ENCODE measurements at places on chromosomes 12 and 14. TPM values are rescaled to one million over a fixed set of nuclear protein-coding genes. Genes with fewer than 3 reads are reported as not detected.

- no peak overlapping the region for H3K4me3 ChIP-seq
- no peak for DNase-seq
- H3K36me3 ChIP-seq: peaks cover 2% of the 10 kb centered on the region
- H3K4me1 ChIP-seq: no peaks in the 10 kb centered on the region
- H3K27ac ChIP-seq: no peak overlapping the region
Observed at GRCh38 chr12:57761391-57761998, 5.4 kb downstream of the CYP27B1 start.

- peak; percentile 64 for DNase-seq
- no peaks in the 10 kb centered on the region for H3K4me1 ChIP-seq
- no peaks in the 10 kb centered on the region for H3K36me3 ChIP-seq
Observed at GRCh38 chr14:65156568-65157366, 54.5 kb upstream of the MAX start.

- DNase-seq: no peak
- no peaks in the 10 kb centered on the region for H3K36me3 ChIP-seq
- no peaks in the 10 kb centered on the region for H3K27me3 ChIP-seq
- H3K27ac ChIP-seq: no peak overlapping the region
Observed at GRCh38 chr12:46692606-46693005, 133.2 kb downstream of the SLC38A4 start.

- no peaks in the 10 kb centered on the region for H3K4me1 ChIP-seq
- H3K36me3 ChIP-seq: no peaks in the 10 kb centered on the region
- H3K27me3 ChIP-seq: no peaks in the 10 kb centered on the region
- no peak for DNase-seq
Observed at GRCh38 chr12:21350975-21351374, 16.3 kb upstream of the SLCO1A2 start.

DNA sequence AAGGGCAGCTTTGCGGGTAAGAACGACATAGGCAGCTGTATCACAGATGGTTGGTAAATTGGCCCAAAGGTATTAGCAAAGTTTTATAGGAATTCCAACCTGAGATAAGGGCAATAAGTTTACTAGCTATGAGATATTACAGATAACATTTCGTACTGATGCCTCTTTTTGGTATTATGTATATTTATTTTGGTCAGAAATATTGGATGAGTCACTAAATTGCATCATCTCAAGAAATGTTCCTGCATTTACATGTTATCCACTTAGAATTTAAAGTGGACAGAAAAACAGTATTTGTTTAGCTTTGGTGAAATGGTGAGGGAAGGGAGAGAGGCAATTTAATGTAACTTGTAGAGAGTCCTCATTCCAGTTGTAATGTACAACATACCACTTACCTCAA, 65.1 kb upstream of the PZP start:
- no peaks in the 10 kb centered on the region for H3K36me3 ChIP-seq
- no peak overlapping the region for H3K4me3 ChIP-seq
- peaks cover 5% of the 10 kb centered on the region for H3K27me3 ChIP-seq
- H3K4me1 ChIP-seq: no peaks in the 10 kb centered on the region
- no peak for DNase-seq

GRCh38 chr12:22899184-22899583, 274.2 kb downstream of the ETNK1 start:
- H3K27ac ChIP-seq: no peak overlapping the region
- DNase-seq: no peak
- no peak overlapping the region for H3K4me3 ChIP-seq
- no peaks in the 10 kb centered on the region for H3K4me1 ChIP-seq
- no peaks in the 10 kb centered on the region for H3K36me3 ChIP-seq
- no peaks in the 10 kb centered on the region for H3K27me3 ChIP-seq

Gene MYL2
- 0.99 TPM for total RNA-seq

DNA sequence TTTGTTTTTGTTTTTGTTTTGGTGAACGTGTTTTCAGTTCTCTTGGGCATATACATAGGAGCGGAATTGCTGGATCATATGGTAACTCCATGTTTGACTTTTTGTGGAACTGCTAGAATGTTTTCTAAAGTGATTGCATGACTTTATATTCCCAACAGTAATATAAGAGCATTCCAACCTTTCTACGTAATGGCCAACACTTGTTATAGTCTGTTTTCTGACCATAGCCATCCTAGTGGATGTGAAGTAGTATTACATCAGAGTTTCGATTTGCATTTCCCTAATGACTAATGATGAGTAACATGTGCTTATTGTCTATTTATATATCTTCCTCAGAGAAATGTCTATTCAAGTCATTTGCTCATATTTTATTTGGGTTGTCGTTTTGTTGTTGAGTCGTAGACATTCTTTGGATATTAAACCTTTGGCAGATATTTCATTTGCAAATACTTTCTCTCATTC, 268.7 kb downstream of the AEBP2 start:
- no peak overlapping the region for H3K27ac ChIP-seq
- no peaks in the 10 kb centered on the region for H3K36me3 ChIP-seq
- no peak overlapping the region for H3K4me3 ChIP-seq
- H3K27me3 ChIP-seq: no peaks in the 10 kb centered on the region
- no peak for DNase-seq

GRCh38 chr14:104445832-104446381, 133.7 kb upstream of the C14orf180 start:
- H3K27me3 ChIP-seq: peaks cover 2% of the 10 kb centered on the region

- no peak for DNase-seq
- H3K36me3 ChIP-seq: no peaks in the 10 kb centered on the region
- H3K27ac ChIP-seq: no peak overlapping the region
- no peak overlapping the region for H3K4me3 ChIP-seq
- no peaks in the 10 kb centered on the region for H3K4me1 ChIP-seq
Observed at GRCh38 chr12:88300931-88301330, 158.8 kb downstream of the TMTC3 start.

DNA sequence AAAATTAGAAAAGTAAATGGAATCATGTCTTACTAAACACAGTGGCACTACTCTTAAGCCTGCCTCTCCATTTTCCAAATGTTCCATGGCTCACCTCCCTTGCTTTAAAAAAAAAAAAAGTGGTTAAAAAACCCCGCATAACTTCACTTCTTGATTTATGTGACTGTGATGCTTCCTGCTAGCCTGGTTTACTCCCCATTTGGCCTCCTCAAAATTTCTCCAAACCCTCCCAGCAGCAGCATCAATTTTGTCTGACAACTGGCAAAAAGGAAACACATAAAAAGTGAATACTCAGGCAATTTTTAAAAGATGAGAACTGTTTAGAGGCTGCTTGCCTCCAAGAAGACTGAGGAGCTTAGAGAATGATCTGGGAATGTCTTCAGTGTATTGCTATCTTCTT, 17.8 kb upstream of the EGLN3 start:
- H3K4me3 ChIP-seq: no peak overlapping the region
- no peaks in the 10 kb centered on the region for H3K27me3 ChIP-seq
- H3K27ac ChIP-seq: no peak overlapping the region
- DNase-seq: no peak
- H3K4me1 ChIP-seq: no peaks in the 10 kb centered on the region

- peaks cover 2% of the 10 kb centered on the region for H3K4me1 ChIP-seq
- H3K36me3 ChIP-seq: no peaks in the 10 kb centered on the region
- H3K4me3 ChIP-seq: peak overlapping the region; percentile 68
- DNase-seq: peak; percentile 62
Observed at GRCh38 chr12:101697930-101698799, 725 bp downstream of the CHPT1 start.

DNA sequence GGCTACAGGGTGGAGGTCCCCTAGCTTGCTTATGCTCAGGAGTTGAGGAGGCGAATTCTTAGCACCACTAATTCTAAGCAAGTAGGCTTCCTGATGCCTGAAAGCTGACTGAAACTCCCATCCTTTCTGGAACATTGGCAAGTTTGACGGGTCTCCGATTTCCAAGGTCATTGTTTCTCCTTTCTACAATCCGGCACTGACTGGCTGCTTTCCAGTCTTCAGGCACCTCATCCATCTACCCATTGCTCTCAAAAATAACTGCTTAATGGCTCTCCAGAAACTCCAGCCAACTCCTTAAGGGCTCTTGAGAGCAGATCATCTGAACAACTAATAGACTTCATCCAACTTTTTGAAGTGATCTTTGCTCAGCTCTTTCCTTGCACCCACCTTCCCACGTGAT, 13.3 kb downstream of the REM2 start:
- H3K27me3 ChIP-seq: no peaks in the 10 kb centered on the region
- no peak for DNase-seq
- H3K4me3 ChIP-seq: no peak overlapping the region
- no peaks in the 10 kb centered on the region for H3K4me1 ChIP-seq
- peaks cover 2% of the 10 kb centered on the region for H3K36me3 ChIP-seq

- H3K36me3 ChIP-seq: no peaks in the 10 kb centered on the region
- H3K27me3 ChIP-seq: no peaks in the 10 kb centered on the region
- DNase-seq: no peak
- H3K4me3 ChIP-seq: no peak overlapping the region
- H3K27ac ChIP-seq: no peak overlapping the region
- H3K4me1 ChIP-seq: no peaks in the 10 kb centered on the region
Observed at GRCh38 chr14:60510951-60511599, 2.1 kb downstream of the SIX6 start.

DNA sequence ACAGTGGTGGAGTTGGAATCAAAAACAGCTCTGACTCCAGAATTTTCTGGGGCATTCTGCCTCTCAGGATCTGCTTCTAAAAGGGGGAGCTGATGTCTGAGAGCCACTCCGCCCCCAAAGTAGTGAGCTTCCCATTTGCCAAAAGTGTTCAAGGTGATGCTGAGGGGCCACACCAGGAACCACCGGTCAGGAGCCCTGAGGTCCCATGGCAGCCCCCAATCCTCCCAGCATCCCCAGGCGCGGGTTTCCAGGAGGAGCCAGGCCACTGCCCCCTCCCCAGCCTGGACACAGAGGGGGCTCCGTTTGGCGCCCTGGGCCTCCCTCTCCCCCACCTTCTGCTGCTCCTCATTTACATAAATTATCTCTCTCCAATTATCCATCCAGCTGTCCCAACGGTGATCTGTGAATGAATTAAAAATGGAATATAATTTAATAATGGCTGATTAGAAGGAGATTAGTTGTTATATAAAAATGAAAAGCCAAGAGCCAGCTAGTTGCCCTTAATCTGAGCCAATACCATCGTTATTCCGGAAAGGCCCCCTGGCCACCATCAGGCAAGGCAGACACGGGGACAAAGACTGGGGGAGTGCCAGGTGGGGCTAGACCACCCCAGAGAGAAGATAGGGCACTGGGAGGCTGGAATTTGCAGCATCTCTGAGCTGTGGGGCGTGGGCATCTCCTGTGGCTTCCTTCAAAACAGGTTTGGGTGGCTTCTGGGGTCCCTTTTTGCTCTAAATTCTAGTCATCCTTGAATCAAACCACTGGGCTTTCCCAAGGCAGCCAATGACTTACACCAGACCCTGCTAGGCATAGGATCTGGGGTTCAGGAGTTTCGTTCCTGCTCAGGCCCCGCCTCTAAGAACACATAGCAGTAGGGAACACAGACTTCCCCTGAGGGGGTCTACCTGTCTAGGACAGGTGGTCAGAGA, 19.7 kb upstream of the VSX2 start:
- H3K4me3 ChIP-seq: no peak overlapping the region
- no peaks in the 10 kb centered on the region for H3K4me1 ChIP-seq
- no peak for DNase-seq
- no peak overlapping the region for H3K27ac ChIP-seq
- H3K36me3 ChIP-seq: no peaks in the 10 kb centered on the region

DNA sequence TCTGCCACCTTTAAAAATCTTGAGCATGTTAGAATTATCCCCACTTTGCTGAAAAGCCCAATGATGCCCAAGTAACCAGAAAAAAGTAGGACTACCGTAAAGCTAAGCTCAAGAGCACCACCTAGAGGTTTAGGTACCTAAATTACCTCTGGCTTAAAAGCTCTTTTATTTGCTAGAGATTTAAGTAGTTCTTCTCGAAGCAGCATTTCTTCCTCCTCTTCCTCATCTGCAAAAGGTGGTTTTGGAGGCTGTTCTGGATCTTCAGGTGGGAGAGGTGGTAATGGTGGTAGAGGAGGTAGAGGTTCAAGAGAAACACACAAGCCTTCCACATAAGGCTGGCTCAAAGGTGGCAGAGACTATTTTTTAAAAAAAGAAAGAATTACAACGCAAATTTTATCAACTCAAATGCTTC, 26.9 kb downstream of the ZFC3H1 start:
- no peak overlapping the region for H3K4me3 ChIP-seq
- H3K4me1 ChIP-seq: no peaks in the 10 kb centered on the region
- no peaks in the 10 kb centered on the region for H3K27me3 ChIP-seq

Gene SPIC
- total RNA-seq: 0.33 TPM

DNA sequence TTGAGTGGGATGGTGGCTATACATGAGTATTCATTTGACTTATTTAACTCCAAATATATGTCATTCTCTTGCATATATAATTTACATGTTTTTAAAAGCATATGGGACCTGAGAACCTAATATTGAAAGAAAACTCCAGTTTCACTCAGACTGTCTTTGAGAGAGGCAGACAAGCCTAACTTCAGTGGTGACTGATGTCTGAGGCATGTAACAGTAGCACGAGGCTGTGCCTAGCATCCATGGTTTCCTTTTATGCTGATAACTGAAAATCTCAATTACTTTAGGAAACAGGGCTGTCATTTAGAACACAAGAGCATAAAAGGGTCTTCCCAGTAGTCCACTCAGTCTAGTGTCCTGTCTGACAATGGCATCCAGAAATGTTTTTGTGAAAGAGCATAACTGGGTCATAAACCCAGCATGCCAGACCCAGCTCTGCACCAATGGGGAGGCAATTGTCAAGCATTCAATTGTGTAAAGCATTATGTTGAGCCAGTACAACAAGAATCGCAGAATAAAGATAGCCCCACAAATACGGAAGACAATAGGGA, 24.3 kb downstream of the MAPK1IP1L start:
- H3K4me3 ChIP-seq: no peak overlapping the region
- peaks cover 5% of the 10 kb centered on the region for H3K4me1 ChIP-seq
- no peak for DNase-seq
- no peak overlapping the region for H3K27ac ChIP-seq
- no peaks in the 10 kb centered on the region for H3K36me3 ChIP-seq

Gene PTGER2
- total RNA-seq: 4.3 TPM

GRCh38 chr14:28870033-28870564, 103.5 kb downstream of the FOXG1 start:
- H3K4me1 ChIP-seq: no peaks in the 10 kb centered on the region
- DNase-seq: no peak
- H3K27me3 ChIP-seq: no peaks in the 10 kb centered on the region
- H3K27ac ChIP-seq: no peak overlapping the region
- no peaks in the 10 kb centered on the region for H3K36me3 ChIP-seq
- H3K4me3 ChIP-seq: no peak overlapping the region

DNA sequence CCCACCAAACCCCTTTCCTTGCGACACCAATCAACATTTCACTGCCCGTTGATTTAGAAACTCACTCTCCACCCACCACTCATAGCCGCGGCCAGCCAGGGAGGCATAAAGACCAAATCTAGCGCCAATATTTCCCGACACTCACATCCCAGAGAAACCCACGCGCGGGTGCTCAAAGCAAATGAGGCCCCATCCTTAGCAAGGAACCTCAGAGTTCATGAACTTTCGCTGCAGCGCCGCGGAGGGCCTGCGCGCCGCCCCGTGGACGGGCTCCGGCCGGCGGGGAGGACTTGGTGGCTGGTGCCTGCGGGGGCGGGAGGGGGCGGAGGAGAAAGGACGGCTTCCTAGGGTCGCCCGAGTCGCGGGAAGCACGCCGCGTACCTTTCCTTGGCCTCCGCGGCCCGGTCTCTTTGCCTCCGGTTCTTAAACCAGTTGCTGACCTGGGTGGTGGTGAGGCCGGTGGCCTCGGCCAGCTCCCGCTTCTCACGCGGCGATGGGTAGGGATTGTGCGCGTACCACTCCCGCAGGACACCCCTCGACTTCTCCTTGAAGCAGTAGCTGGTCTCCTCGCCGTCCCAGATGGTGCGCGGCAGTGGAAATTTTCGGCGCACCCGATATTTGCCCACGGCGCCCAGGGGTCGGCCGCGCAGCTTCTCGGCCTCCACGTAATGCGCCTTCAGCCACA, 886 bp downstream of the SIX1 start:
- H3K4me3 ChIP-seq: no peak overlapping the region
- no peak overlapping the region for H3K27ac ChIP-seq
- DNase-seq: no peak
- no peaks in the 10 kb centered on the region for H3K27me3 ChIP-seq
- no peaks in the 10 kb centered on the region for H3K36me3 ChIP-seq

Data from aorta (tissue), 5 donors.